ENCODE measurements at places on chromosomes 7 and 10. TPM values are rescaled to one million over a fixed set of nuclear protein-coding genes. Genes with fewer than 3 reads are reported as not detected.

Gene ENKUR
- not detected for total RNA-seq

GRCh38 chr10:85527616-85528317, 838.8 kb downstream of the GRID1 start:
- no peak overlapping the region for H3K4me3 ChIP-seq
- H3K36me3 ChIP-seq, result no peaks in the 10 kb centered on the region
- H3K4me1 ChIP-seq, result no peaks in the 10 kb centered on the region
- no peak overlapping the region for H3K27ac ChIP-seq

GRCh38 chr7:53358269-53358668, 322.8 kb downstream of the POM121L12 start:
- no peaks in the 10 kb centered on the region for H3K36me3 ChIP-seq
- H3K4me3 ChIP-seq, result no peak overlapping the region
- H3K27me3 ChIP-seq, result no peaks in the 10 kb centered on the region
- H3K4me1 ChIP-seq, result peaks cover 3% of the 10 kb centered on the region
- no peak overlapping the region for H3K27ac ChIP-seq
- no peak for DNase-seq

Gene JCAD
- 127 TPM for total RNA-seq

DNA sequence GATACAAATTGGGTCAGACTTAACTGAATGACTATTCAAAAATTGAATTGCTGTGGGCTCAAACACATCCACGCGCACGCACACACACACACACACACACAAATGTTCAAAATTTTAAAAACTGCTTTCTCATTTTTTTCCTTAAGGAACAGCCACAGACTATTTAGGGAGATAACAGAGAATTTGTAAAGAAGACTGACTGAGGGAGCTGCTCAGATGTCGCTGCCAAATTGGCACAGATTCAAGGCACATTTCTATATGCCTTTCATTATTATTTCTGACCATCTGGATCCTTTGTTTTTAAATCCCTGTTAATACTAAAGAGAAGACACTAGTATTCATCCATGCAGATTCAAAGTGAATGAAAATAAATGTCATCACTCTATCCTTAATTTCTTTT, 154.8 kb downstream of the DGKB start:
- no peak for DNase-seq
- no peaks in the 10 kb centered on the region for H3K27me3 ChIP-seq
- H3K36me3 ChIP-seq, result no peaks in the 10 kb centered on the region
- H3K27ac ChIP-seq, result no peak overlapping the region

Gene GPNMB
- 88.1 TPM for total RNA-seq

- no peak for DNase-seq
- H3K4me1 ChIP-seq, result peaks cover 62% of the 10 kb centered on the region
- peak overlapping the region; percentile 91 for H3K4me3 ChIP-seq
- H3K36me3 ChIP-seq, result peaks cover 11% of the 10 kb centered on the region
Measured at GRCh38 chr7:151058781-151059366, 515 bp upstream of the SLC4A2 start.

DNA sequence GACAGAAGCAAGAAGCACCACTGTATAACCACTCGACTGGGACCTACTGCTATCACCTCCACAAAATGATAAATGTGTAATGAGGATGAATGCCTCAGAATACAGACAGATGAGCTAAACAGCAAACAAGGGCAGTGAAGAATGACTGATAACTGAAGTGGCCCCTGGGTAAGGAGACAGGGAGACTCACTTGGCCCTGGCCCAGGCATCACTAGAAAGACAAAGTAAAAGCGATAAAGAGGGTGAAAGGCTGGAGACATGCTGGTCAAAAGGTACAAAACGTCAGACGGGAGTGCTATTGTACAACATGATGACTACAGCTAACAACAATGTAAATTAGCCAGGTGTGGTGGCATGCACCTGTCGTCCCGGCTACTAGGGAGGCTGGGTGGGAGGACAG, 27.8 kb upstream of the APBB1IP start:
- H3K4me1 ChIP-seq, result no peaks in the 10 kb centered on the region
- no peak for DNase-seq
- no peaks in the 10 kb centered on the region for H3K36me3 ChIP-seq
- no peak overlapping the region for H3K27ac ChIP-seq
- no peaks in the 10 kb centered on the region for H3K27me3 ChIP-seq
- no peak overlapping the region for H3K4me3 ChIP-seq

DNA sequence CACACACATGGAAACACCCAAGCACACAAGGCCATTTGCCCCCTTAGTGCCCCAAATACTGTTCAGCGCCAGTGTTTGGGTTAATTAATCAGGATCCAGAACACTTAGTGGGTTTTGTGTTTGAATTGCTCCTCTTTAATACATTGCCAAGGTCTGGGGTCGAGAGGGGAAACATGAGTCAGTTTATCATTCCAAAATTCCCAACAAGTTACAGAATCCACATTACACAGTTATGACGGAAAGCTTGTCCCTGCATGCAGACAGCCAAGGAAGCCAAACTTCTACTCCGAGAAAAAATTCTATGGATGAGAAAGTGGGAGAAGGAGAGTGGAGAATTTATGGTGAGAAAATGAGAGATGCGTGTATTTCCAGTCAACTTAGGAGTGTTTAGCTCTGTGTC, 189.0 kb downstream of the NPSR1 start:
- no peaks in the 10 kb centered on the region for H3K4me1 ChIP-seq
- no peak overlapping the region for H3K27ac ChIP-seq

GRCh38 chr7:116354546-116355423, 144.4 kb downstream of the TES start:
- no peak overlapping the region for H3K4me3 ChIP-seq
- peak overlapping the region; percentile 82 for H3K27ac ChIP-seq
- peaks cover 59% of the 10 kb centered on the region for H3K4me1 ChIP-seq
- no peaks in the 10 kb centered on the region for H3K27me3 ChIP-seq
- DNase-seq, result peak; percentile 88

GRCh38 chr7:26538689-26539088, 247.0 kb downstream of the SNX10 start:
- DNase-seq, result no peak
- H3K4me3 ChIP-seq, result no peak overlapping the region
- no peak overlapping the region for H3K27ac ChIP-seq
- H3K27me3 ChIP-seq, result peaks cover 21% of the 10 kb centered on the region
- H3K4me1 ChIP-seq, result no peaks in the 10 kb centered on the region

Gene ABCB1
- total RNA-seq, result 5.7 TPM

- DNase-seq, result peak; percentile 69
- H3K4me3 ChIP-seq, result peak within 1 kb of the TSS; percentile 60
- peaks cover 15% of the 10 kb centered on the region for H3K27me3 ChIP-seq
- H3K4me1 ChIP-seq, result no peaks in the 10 kb centered on the region
Measured at GRCh38 chr7:8261711-8262695, at the start of gene ICA1. ICA1 (minus strand) TSS chr7:8262167; CDS start chr7:8235926, 26,241 bp downstream.

Gene DNAH11
- 1.2 TPM for total RNA-seq

GRCh38 chr7:21146642-21147423, 281.1 kb upstream of the SP4 start:
- DNase-seq, result no peak
- H3K27me3 ChIP-seq, result no peaks in the 10 kb centered on the region
- no peak overlapping the region for H3K4me3 ChIP-seq
- no peaks in the 10 kb centered on the region for H3K4me1 ChIP-seq
- no peak overlapping the region for H3K27ac ChIP-seq
- H3K36me3 ChIP-seq, result no peaks in the 10 kb centered on the region

Gene CPA2
- not detected for total RNA-seq

DNA sequence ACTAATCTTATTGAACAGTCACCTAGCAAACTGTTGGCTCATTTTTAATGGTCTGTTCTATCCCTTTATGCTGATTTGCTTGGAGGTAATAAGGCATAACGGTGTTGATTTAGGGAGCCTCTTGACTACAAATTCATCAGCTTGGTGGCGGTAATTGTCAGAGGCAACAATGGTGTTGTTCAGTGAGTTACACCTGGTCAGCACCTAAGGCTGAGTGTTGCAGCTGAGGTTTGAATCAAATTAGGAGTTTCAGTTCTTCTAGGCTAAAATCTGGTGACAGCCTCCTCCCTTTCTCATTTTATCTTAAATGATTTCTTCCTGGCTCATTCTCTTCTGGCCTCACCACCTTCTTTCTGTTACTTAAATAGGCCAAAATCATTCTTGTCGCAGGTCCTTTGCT, 42.3 kb upstream of the SP8 start:
- H3K4me3 ChIP-seq, result no peak overlapping the region
- H3K36me3 ChIP-seq, result no peaks in the 10 kb centered on the region
- no peak overlapping the region for H3K27ac ChIP-seq
- no peak for DNase-seq
- H3K4me1 ChIP-seq, result no peaks in the 10 kb centered on the region

Gene MACC1
- not detected for total RNA-seq

- no peak overlapping the region for H3K27ac ChIP-seq
- H3K4me1 ChIP-seq, result no peaks in the 10 kb centered on the region
- H3K4me3 ChIP-seq, result no peak overlapping the region
- no peak for DNase-seq
Measured at GRCh38 chr10:56623064-56623463, 262.0 kb upstream of the ZWINT start.

- H3K27me3 ChIP-seq, result no peaks in the 10 kb centered on the region
- peak overlapping the region; percentile 69 for H3K27ac ChIP-seq
Measured at GRCh38 chr10:76675951-76676587, 961.5 kb downstream of the KCNMA1 start.

GRCh38 chr10:102658802-102659201, 14.5 kb downstream of the TRIM8 start:
- no peaks in the 10 kb centered on the region for H3K4me1 ChIP-seq
- H3K4me3 ChIP-seq, result no peak overlapping the region
- H3K36me3 ChIP-seq, result peaks cover 32% of the 10 kb centered on the region
- DNase-seq, result no peak
- H3K27me3 ChIP-seq, result no peaks in the 10 kb centered on the region

GRCh38 chr7:90520484-90520883, 51.0 kb downstream of the PTTG1IP2 start:
- no peaks in the 10 kb centered on the region for H3K36me3 ChIP-seq
- no peak overlapping the region for H3K4me3 ChIP-seq
- no peaks in the 10 kb centered on the region for H3K4me1 ChIP-seq
- H3K27me3 ChIP-seq, result no peaks in the 10 kb centered on the region

GRCh38 chr10:124125305-124126116, 32.1 kb upstream of the CHST15 start:
- no peak for DNase-seq
- H3K4me3 ChIP-seq, result no peak overlapping the region
- H3K4me1 ChIP-seq, result no peaks in the 10 kb centered on the region

GRCh38 chr7:82175319-82175718, 268.3 kb downstream of the CACNA2D1 start:
- no peak for DNase-seq
- no peak overlapping the region for H3K4me3 ChIP-seq
- H3K36me3 ChIP-seq, result no peaks in the 10 kb centered on the region
- H3K4me1 ChIP-seq, result peaks cover 5% of the 10 kb centered on the region
- no peaks in the 10 kb centered on the region for H3K27me3 ChIP-seq
- H3K27ac ChIP-seq, result no peak overlapping the region

- no peak for DNase-seq
- H3K4me1 ChIP-seq, result no peaks in the 10 kb centered on the region
- H3K27ac ChIP-seq, result no peak overlapping the region
- no peak overlapping the region for H3K4me3 ChIP-seq
- H3K36me3 ChIP-seq, result peaks cover 65% of the 10 kb centered on the region
Measured at GRCh38 chr7:2381227-2381626, 22.2 kb upstream of the CHST12 start.

Gene NKX1-2
- total RNA-seq, result not detected

DNA sequence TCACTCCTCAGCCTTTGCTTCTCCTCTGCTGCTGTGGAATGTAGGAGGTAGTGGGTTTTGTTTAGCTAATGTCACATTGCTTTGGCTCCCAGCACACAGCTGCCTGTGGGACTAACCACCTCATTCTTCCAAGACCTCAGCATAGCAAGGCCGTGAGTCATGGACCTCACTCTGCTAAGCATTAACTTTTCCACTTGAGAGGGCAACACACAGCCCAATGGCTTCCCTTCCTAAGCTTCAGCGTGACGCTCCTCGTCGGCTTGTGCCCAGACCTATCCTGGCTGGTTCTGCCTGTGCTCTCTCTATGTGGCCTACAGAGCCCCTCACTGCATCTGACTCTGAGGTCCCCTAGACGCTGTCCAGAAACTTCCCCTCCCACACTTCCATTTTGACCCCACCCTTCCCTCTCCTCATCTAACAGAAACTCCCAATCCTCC, 23.3 kb downstream of the MYOF start:
- H3K36me3 ChIP-seq, result no peaks in the 10 kb centered on the region
- H3K27me3 ChIP-seq, result no peaks in the 10 kb centered on the region
- H3K27ac ChIP-seq, result peak overlapping the region; percentile 96
- peak; percentile 95 for DNase-seq
- peaks cover 72% of the 10 kb centered on the region for H3K4me1 ChIP-seq
- H3K4me3 ChIP-seq, result no peak overlapping the region

- no peak for DNase-seq
- H3K27ac ChIP-seq, result no peak overlapping the region
- no peak overlapping the region for H3K4me3 ChIP-seq
Measured at GRCh38 chr10:47207894-47208469, 92.0 kb upstream of the GDF10 start.

DNA sequence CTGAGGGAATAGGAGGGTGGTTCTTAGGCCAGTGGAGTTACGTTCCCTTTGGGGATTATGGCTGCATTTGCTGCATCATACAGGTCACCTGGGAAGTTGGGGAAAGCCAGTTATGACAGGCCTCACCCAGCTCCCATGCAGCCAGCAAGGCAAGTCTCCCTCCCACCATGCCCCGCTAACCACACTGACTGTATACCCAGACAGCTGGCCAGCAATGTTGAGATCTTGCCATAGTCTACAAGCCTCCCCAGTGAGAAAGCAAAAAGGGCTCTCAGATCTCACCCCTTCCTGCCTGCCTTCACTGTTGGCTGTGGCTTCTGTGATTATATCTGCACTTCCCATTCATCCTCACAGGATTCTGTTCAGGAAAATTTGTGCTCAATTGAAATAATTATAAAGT, 133.3 kb upstream of the HGF start:
- no peak overlapping the region for H3K27ac ChIP-seq
- no peak overlapping the region for H3K4me3 ChIP-seq
- H3K36me3 ChIP-seq, result no peaks in the 10 kb centered on the region
- no peak for DNase-seq

GRCh38 chr7:38940774-38941173, 31.8 kb upstream of the VPS41 start:
- H3K27ac ChIP-seq, result no peak overlapping the region
- no peaks in the 10 kb centered on the region for H3K36me3 ChIP-seq
- peaks cover 10% of the 10 kb centered on the region for H3K4me1 ChIP-seq

- DNase-seq, result peak; percentile 87
- H3K27ac ChIP-seq, result peak overlapping the region; percentile 85
- H3K27me3 ChIP-seq, result no peaks in the 10 kb centered on the region
- no peak overlapping the region for H3K4me3 ChIP-seq
Measured at GRCh38 chr10:12707461-12708185, 293.9 kb downstream of the CCDC3 start.

Data from sigmoid colon (tissue), 7 donors.